Activated T-cell treated with anti-CD3 and anti-CD28 coated beads, Interleukin-2, amount 50 U/mL, for 24 hours (primary cell): ENCODE measurements at places on chromosomes 5 and 9.
A peak's percentile ranks its signal among the peaks of the same experiment; 100 is the strongest.

DNA sequence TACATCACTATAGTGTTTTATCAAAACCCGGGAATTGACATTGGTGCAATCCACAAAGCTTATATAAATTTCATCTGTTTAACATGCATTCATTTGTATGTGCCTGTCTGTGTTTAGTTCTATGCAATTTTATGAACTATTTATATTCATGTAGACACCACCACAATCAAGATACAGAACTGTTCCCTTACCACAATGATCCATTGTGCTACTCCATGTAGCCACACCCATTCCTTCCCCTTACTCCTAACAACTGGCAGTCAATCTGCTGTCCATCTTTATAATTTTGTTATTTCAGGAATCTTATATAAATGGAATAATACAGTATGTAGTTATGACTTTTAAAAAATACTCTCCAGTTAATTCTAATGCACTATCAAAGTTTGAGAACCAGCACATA, 389.5 kb downstream of the HTR1A start:
- H3K4me1 ChIP-seq: no peaks in the 10 kb centered on the region
- no peak overlapping the region for H3K27ac ChIP-seq

DNA sequence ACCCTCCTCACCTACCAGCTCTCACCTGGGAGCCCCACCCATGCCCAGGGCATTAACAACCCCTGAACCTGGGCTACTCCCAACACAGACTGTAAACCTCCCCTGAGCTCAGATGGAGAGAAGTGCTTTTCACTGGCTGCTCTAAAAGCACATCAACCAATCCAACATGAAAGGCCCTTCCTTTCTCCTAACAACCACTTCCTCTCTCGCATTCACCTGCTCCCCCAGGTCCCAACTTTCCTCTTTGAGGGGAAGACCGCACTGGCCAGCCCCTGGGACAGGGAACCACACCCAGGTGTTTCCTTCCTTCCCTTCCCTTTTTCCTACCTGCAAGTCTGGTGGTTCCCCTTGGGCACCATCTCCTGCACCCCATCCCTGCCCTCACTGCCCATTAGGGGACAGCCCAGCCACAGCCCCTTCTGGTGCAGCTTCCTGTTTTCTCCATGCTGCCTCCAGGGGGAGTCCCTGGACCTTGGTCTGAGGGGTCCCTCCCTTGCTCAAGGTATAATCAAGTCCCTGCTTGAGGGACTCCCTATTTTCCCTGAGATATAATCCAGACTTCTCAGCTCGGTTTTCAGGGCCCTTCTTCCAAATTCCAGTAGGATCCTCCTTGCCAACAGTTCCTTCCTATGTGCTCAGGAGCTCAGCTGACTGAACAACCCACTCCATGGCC, 30.5 kb upstream of the DAB2IP start:
- H3K27ac ChIP-seq: no peak overlapping the region
- H3K4me3 ChIP-seq: no peak overlapping the region
- H3K4me1 ChIP-seq: no peaks in the 10 kb centered on the region
- H3K36me3 ChIP-seq: no peaks in the 10 kb centered on the region
- DNase-seq: no peak

DNA sequence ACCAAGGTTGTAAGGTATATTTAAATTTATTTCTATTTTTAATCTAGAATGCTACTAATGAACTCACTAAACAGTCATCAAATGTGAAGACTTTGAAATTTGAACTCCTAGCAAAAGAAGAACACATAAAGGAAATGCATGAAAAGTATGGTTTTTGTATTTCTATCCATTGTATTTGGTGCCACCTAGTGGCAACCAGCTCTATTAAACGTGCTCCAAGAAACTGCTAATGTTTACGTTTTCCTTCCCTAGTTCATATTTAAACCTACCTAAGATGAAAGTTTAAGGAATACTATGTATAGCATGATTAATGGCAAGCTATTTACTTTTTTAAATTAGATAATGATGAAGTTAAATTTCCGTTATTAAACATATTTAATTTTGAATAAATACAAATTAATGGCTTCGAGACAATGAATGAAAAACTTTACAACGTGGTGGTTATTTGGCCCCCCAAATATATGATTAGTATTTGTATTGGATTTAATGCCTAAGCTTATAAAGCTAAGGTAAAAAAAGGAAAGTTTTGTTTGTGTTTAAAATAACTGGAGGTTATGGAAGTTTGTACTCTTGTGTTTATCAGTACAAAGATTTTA, 115.9 kb upstream of the SH3GL2 start:
- H3K4me3 ChIP-seq: no peak overlapping the region
- no peak for DNase-seq
- no peaks in the 10 kb centered on the region for H3K36me3 ChIP-seq

- H3K27me3 ChIP-seq: no peaks in the 10 kb centered on the region
- H3K4me1 ChIP-seq: no peaks in the 10 kb centered on the region
Observed at GRCh38 chr5:31122998-31123951, 70.2 kb upstream of the CDH6 start.

DNA sequence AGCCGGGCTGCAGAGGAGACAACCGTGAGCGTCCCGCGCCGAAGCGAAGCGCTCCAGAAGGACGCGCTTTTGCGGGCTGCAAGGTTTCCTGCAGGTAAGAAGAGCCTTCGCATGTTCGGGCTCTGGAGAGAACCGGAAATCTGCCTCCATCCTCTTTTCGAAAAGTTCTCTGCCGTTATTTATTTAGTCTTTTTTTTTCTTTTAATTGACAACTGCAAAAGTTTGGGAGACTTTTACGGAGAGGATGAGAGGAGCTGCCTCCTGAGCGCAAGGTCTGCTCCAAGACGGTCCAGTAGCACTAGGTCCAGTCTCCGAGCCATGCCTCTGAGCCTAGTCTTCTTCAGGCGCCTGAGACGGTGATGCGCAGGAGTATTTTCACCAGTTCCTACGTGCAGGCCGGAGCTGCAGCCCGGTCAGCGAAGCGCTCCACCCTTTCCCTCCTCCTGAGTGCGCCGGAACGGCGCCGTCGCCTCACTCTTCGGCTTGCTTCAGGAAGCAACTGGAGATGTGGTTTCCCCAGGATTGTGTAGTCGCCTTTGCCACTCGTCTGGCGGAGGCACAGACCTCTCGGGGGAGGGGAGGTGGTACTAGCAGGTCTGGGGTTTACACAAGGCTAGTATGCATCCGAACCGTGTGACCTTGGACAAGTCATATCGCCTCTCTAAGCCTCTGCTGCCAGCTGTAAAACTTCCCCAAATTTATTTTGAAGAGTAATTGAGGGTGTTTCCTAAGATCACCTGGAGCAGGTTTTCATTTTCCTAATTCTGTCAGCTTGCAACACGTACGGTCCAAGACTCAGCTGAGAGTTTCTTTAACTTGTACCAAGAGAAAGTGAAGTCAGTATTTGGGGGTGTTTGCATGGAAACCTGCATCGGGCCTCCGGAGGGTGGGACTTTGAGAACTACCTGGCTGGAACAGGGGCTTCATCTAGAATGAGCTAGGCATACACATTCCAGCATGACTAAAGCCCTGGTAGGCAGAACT, 4.5 kb downstream of the POU4F3 start:
- peaks cover 94% of the 10 kb centered on the region for H3K27me3 ChIP-seq
- DNase-seq: no peak
- no peak overlapping the region for H3K27ac ChIP-seq
- no peak overlapping the region for H3K4me3 ChIP-seq

DNA sequence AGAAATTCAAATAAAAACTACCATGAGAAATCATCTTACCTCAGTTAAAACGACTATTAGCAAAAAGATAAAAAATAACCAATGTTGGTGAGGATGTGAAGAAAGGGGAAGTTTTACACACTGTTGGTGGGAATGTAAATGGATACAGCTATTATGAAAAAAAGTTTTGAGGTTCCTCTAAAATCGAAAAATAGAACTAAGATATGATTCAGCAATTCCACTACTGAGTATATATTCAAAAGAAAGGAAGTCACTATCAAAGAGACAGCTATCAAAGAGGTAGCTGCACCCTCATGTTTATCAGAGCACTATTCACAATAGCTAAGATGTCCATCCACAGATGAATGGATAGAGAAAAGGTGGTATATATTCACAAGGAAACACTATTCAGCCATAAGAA, 1888.4 kb downstream of the MAT2B start:
- DNase-seq: no peak
- no peak overlapping the region for H3K27ac ChIP-seq
- H3K36me3 ChIP-seq: no peaks in the 10 kb centered on the region
- H3K27me3 ChIP-seq: no peaks in the 10 kb centered on the region

DNA sequence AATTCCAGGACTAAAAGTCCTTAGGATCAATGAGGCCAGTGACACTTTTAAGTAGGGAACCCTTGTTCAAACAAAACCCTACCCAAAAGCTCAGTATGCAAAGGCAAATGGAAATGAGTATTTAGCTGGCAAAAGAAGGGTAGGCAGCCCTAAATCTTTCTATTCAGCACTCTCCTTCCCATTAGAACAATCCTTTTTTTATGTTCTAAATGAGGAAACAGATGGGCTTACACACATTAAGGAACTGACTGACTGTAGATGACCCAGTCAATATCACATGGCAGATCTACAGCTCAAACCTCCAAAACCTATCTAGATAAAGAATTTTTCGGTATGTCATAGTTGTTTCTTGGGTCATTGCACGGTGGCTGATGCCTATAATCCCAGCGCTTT, 7.2 kb downstream of the CSNK1A1 start:
- peak overlapping the region; percentile 1 for H3K27ac ChIP-seq
- no peak overlapping the region for H3K4me3 ChIP-seq
- peaks cover 77% of the 10 kb centered on the region for H3K4me1 ChIP-seq
- peaks cover 87% of the 10 kb centered on the region for H3K36me3 ChIP-seq

- no peak overlapping the region for H3K27ac ChIP-seq
- DNase-seq: no peak
- H3K27me3 ChIP-seq: peaks cover 32% of the 10 kb centered on the region
- H3K4me1 ChIP-seq: no peaks in the 10 kb centered on the region
- H3K4me3 ChIP-seq: no peak overlapping the region
Observed at GRCh38 chr9:14434971-14435718, 121.2 kb upstream of the NFIB start.

- no peak overlapping the region for H3K4me3 ChIP-seq
- no peaks in the 10 kb centered on the region for H3K4me1 ChIP-seq
- no peaks in the 10 kb centered on the region for H3K36me3 ChIP-seq
- H3K27ac ChIP-seq: no peak overlapping the region
Observed at GRCh38 chr9:78685471-78685870, 388.5 kb downstream of the PSAT1 start.

DNA sequence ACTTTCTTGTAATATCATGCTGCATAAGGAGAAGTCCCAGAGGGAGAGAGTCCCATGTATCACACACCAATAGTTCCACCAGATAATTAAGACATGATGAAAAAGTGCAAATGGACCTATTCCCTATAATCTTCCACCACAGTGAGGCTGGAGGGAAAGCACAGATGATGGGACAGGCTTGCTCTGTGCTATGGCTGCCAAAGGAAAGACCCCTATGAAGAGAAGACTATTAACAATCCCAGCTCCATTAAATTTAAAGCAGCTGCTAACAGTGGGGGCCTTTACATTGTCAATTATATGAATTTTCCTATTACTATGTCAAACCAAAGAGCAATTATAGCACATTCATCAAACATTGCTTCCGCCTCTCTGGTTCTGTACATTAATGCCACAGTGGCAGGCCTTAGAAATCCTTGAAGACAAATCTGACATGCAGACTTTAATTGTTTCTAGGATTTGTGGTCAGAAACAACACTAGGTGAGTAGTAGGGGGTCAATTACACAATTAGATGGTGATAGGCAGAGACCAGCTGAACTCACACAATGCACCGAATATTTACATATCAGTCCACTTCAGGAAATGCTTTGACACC, 551.3 kb downstream of the TLE1 start:
- no peak overlapping the region for H3K4me3 ChIP-seq
- H3K36me3 ChIP-seq: no peaks in the 10 kb centered on the region
- no peaks in the 10 kb centered on the region for H3K27me3 ChIP-seq
- H3K27ac ChIP-seq: no peak overlapping the region
- DNase-seq: no peak

- DNase-seq: no peak
- peaks cover 67% of the 10 kb centered on the region for H3K4me1 ChIP-seq
- H3K36me3 ChIP-seq: peaks cover 52% of the 10 kb centered on the region
- no peaks in the 10 kb centered on the region for H3K27me3 ChIP-seq
Observed at GRCh38 chr5:40784916-40785315, 13.3 kb downstream of the PRKAA1 start.

DNA sequence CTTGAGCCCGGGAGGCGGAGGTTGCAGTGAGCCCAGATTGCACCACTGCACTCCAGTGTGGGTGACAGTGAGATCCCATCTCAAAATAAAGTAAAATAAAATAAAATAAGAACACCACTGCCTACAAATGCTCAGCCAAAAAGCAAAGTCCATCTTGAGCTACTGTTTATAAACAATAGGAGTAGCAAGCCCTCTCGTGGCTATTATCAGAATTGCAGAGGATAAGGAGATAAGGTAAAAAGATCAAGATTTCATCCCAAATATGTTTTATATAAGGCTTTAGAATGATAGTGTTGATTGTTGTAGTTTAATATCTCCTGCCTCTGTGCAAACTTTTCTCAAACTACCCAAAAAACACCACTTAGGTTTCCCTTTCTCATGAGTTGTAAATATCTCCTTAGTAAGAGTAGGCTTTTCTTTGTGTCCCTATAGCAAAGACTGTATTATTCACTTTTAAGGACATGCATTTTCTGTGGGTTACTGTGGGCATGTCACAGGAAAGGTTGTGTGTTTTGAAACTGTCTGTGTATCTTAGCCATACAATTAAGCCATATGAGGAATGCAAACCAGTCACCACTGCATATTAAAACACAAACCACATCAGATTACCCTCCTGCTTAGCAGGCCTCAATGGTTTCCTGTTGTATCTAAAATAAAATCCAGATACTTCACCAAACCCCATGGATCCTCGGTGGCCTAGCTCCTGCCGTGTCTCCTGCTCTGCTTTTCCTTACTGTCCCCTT, 31.8 kb upstream of the CKS2 start:
- no peak for DNase-seq
- peaks cover 3% of the 10 kb centered on the region for H3K36me3 ChIP-seq
- no peak overlapping the region for H3K27ac ChIP-seq
- no peak overlapping the region for H3K4me3 ChIP-seq
- H3K4me1 ChIP-seq: peaks cover 37% of the 10 kb centered on the region

DNA sequence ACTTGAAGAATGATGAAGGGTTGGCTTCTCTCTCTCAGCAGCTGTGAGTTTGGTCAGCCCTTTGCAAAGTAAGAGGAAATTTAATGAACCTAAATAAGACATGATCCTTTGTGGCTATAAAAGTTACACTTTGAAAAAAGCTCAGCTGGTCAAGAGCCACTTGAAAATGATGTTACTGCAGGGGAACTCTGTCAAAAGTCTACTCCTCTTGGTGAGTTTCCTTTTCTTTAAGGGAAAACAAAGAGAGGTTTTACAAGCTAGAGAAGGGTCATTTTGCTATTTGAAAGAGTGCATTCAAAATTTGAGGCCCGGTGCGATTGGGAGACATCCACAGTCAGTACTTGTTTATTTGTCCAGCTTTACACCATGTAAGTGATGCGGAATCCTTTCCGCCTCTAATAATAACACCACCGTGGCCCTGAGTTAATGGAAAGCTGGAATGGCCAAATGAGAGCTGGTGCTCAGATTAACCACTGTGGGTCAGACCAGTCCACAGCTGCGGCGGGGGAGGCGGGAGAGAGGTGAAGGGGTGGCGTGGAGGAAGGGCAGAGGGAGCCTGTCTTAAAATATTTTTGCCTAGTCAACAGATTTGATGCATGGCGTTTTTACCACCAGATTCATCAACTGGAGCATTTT, 404.0 kb downstream of the TLE4 start:
- H3K36me3 ChIP-seq: no peaks in the 10 kb centered on the region
- DNase-seq: no peak
- no peaks in the 10 kb centered on the region for H3K4me1 ChIP-seq
- peaks cover 32% of the 10 kb centered on the region for H3K27me3 ChIP-seq
